ENCODE measurements at places on chromosomes 7 and 10.

GRCh38 chr7:38902449-38902848, 6.5 kb downstream of the VPS41 start:
- DNase-seq, result no peak

DNA sequence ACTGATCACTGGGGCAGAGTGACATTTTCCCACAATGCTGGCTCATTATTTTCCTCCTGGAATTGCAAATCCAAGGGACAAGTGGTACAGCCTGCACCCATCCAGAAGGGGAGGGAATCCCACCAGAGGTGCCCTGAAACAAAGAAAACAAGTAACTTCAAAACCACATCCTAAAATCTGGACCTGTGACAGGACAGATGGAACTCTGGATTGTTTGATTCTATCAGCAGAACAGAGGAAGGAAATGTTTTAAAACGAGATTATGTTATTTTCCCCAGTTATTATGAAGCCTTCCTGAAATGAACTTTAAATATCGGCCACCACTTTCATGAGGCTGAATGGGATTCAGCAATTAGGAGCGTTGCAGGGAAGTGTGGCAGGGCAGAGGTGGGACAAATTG, 62.2 kb upstream of the ECHDC3 start:
- DNase-seq, result no peak

DNA sequence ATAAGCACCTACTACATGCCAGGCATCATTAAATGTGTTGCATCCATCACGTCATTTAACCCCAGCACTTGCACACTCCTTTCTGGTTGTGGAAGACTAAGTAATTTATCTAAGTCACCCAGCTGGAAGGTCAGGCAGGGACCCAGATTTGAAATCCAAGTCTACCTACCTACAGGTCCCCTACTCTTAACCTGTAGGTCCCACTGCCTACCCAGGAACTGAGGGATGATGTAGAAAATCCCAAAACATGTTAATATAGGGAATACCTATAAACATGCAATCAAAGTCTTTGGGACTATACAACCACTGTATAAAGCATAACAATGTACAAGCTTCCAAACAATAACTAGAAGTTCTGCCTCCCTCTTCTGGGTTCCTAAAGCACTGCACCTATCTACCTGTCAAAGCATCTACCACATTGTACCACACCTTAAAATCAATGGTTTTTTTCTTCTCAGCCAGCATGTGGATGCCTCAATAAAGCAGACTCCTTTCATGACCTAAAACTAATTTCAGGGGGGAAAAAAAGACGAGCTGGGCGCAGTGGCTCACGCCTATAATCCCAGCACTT, 5.6 kb downstream of the IL6 start:
- no peak for DNase-seq

GRCh38 chr7:11133436-11133959, 159.8 kb downstream of the PHF14 start:
- DNase-seq, result no peak

DNA sequence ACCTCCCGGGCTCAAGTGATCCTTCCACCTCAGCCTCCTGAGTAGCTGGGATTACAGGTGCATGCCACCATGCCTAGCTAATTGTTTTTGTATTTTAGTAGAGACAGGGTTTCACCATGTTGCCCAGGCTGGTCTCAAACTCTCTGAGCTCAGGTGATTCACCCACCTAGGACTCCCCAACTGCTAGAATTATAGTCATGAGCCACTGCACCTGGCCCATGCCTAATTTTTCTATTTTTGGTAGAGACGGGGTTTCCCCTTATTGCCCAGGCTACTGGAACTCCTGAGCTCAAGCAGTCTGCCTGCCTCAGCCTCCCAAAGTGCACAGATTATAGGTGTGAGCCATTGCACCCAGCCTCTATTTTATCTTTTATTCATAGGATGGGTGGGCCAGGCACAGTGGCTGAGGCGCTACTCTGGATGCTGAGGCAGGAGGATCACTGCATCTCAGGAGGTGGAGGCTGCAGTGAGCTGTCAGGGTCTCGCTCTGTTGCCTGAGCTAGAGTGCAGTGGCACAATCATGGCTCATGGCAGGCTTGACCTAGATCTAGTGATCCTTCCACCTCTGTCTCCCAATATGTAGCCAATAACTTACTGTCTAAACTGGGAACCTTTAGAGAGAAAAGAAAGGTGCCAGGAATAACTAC, 31.3 kb upstream of the STOX1 start:
- DNase-seq, result no peak

DNA sequence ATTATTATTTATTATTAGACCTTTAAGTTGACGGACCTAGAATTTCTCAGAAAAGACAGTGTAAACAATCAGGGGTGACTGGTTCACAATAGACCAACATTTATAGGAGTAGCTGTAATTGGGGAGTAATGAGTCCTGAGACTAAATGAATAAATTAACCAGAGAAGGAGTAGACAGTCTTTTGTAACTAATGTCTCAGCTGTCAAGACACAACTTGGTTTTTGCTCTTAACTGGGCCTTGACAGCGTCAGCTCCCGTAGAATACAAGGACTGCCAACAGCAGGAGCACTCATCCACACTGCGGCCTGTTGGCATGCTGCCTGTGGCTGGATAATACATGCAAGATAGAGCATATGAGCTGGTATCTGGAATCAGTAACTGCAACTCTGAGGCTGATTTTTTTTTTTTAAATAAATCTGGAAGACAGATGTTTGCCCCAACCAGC, 123.9 kb downstream of the CACNA2D1 start:
- no peak for DNase-seq

DNA sequence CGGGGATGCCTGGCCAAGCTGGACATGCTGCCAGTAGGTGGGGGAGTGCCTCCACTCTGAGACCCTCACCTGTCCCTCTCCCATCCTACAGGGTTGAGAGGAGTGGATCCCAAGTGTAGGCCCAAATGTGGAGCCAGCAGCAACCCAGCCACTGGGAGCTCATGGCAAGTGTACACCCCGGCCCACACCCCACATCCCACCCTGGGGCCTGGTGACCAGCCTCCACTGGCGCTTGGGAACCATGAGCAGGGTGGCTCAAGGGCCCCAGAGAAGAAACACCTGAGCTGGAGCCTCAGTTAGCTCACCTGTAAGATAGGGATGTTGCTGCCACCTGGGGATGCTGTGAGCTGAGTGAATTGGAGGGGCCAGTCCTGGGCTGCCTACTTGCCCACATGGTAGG, 10.4 kb upstream of the RET start:
- no peak for DNase-seq

GRCh38 chr7:132537456-132538145, 38.7 kb downstream of the PLXNA4 start:
- DNase-seq, result no peak

DNA sequence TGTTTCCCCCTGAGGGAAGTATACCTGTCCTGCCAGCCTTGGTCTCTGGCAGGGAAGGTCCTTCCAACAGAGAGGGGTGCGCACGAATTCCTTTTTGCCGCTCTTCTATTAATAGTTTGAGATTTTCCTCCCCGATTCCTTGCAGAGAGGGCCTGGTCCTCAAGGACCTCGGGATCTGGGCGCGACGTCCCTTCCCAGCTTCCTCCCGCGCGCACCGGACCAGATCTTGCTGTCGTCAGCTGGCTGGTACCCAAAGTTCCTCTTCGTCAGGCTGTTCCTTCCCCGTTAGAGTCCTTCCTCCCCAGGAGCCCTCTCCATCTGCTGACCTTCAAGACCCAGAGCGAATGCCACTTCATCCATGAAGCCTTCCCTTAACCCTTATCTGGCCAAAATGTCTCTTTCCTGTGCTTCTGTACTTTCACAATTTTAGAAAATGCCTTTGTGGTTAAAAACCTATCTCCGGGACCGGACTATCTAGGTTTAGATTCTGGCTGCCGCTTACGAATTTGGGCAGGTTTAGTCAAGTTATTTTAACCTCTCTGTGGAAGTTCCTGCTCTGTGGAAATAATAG, 851 bp upstream of the GOT1 start:
- no peak for DNase-seq

DNA sequence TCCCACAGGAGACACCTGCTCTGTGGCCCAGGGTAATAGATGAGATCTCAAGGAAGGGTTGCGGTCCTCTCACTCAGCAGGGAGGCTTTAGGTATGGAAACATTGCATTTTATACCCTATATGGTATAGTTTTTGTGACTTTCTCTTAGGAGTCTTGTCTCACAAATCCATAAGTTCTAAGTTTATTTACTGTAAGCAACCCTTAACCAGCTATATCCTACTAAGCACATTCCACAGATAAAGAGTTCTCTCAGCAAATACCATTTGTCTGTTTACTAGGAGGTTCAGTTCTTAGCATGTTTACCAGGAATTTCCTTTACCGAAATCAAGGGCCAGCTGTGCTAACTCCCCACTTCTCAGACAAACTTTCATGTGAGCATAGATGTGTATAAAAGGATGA, 66.9 kb downstream of the ANLN start:
- no peak for DNase-seq

- DNase-seq, result no peak
Observed at GRCh38 chr7:7695111-7695817, 23.1 kb downstream of the RPA3 start.

DNA sequence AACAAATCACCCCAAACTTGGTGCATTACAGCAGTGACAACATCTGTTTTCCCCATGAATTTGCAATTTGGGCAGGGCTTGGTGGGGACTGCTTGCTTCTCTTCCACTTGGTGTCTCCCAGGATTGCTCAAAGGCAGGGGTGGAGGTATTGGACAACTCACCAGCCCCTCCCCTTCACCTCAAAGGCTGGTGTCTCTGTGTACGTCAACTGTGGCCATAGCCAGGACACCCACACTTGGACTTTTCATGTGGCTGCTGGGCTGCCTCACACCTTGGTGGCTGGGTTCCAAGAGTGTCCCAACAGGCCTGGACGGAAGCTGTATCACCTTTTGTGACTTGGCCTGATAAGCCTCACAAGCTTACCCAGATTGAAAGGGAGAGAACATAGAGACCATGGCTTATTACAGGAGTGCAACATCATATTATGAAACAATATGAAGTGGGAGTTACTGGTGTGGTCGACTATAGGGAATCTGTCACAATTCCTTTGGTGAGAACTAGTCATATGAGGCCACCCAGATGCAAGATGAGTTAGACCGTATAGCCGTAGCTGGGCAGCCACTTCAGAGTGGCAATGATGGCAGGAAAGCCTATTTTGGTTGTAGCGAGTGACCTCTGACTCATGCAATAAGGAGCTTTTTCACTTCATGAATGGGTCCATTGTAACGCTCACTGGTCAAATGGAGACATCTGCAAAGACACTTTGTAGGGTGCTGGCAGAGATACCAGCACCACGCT, 187.6 kb upstream of the ITGB1 start:
- no peak for DNase-seq

DNA sequence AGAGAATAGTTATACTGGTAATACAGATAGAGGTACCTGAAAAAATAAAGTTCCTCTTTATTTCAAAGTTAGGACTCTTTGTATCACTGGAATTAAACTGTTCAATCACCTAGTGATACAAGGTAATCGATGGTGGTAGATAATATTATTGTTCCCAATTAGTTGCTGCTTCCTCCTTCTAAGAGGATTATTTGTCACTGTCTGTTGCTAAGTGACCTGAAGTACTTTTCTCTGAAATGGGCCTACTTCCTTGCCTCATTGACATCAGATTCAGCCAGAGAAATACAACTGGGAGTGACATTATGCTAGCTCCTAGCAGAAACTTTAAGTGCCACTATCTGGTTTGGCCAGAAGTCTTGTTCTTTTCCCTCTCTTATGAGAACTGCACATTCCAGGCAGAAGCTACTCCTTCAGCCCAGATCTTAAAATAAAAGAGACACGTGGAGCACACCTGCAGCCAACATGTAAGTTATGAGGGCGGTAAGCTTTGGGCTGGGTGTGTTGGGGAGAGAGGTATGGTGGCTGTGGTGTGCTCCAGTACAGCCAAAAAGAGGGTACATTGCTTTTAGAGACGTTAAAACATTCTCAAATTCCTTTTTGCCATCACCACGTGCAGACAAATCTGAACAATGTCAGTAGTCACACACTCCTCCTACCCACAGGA, 54.8 kb downstream of the MINDY3 start:
- no peak for DNase-seq

GRCh38 chr10:114624951-114625780, 32.9 kb downstream of the ABLIM1 start:
- DNase-seq, result no peak

DNA sequence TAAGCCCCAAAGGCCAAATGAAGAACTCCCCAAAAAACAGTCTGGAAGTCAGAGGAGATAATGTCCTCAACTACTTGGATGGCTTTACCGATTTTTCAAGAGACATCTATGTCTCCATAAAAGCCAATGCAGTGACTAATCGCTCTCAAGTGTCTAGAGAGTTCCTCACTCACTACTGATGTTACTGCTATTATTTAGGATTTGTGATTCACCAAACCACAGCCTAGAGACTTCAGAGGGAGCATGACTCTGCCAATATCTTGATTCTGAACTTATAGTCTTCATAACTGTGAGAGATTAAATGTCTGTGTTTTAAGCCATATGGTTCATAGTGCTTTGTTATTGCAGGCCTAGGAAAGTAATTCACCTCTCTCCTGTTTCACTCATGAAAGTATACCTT, 160.2 kb downstream of the IPMK start:
- no peak for DNase-seq

DNA sequence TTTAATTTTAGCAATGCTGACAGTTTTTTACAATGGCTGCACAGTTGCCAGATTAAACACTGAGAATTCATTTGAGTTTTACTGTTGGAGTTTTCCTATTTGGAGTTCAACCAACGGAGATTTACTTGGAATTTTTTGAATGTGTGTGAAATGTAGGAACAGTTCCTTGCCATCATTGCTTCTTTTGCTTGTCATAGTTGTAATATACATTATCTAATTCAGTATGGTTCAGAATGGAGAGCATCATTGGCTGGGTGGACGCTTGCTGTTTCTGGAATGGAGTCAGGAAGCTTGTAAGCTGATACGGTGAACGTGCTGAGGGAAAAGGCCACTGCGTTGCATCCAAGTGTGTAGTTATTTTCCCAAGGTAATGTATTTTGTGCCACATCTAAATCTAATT, 404.3 kb upstream of the KLF6 start:
- DNase-seq, result no peak

DNA sequence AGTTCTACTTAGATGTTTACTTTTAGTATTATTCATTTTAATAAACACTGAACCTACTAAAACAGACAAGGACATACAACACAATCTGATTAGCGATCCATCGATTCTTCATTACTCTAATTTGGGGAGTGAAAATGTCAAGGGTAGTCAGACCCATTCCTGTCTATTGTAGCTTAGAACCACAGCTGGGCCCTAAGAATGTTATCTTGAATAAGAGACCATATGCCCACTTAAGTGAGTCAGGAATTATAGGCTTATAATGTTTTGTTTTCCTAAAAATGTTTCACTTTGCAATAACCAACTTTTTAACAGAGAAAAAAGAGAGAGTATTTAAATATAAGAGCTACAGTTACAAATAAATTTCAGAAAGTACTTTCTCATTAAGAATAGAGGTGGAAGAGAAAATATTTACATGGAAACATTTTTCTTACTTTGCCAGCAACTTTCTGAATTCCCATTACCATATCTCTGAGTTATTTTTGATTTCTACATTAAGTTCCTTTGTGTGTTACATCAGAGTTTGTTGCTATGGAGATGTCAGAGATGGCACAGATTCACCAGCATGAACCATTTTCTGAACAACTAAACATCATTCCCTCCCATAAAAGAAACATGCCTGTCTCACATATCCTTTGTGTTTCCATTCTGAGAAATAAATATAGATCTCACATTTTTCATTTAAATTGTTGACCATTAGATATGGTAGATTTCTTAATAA, 75.4 kb upstream of the SLC13A1 start:
- DNase-seq, result no peak
